ENCODE measurements at places on chromosomes 11 and 22. TPM values are rescaled to one million over a fixed set of nuclear protein-coding genes. Genes with fewer than 3 reads are reported as not detected.

GRCh38 chr22:42841444-42841843, 15.6 kb downstream of the ARFGAP3 start:
- no peak for DNase-seq

GRCh38 chr11:44943118-44943517, 7.6 kb downstream of the TP53I11 start:
- DNase-seq: peak; percentile 70

DNA sequence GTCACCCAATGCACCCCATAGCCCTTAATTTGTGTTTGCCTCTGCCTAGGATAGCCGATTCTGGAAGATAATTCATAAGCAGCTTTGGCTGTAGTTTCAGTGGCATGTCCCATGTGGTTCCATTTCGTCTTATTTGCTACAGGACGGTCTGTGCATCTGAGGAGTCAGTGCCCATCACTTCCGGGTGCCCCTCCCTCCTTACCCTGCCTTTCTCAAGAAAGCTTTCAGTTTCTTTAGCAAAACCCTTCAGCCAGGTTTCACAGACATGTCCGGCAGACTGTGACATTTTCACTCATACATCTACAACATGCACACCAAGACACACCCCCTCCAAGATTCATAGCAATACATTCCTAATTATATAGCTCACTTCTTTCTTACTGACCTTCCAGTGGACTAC, 14.3 kb downstream of the TP53AIP1 start:
- peak; percentile 18 for DNase-seq

DNA sequence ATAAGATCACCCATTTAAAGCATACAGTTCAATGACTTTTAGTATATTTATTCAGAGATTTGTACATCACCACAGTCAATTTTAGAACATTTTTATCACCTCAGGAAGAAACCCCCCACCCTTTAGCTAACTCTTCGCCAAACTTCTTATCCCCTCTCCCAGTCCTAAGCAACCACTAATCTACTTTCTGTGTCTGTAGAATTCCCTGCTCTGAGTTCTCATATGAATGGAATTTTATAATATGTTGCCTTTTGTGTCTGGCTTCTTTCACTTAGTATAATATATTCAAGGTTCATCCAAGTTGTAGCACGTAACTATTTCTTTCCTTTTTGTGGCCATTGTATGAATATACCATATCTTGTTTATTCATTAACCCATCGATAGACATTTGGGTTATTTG, 3.6 kb downstream of the ANKRD13D start:
- DNase-seq: no peak

The ZC3H12C gene
- total RNA-seq: not detected

- no peak for DNase-seq
These were observed 28.6 kb downstream of the LIF start for GRCh38 chr22:30217698-30218560.

The OR8G1 gene
- total RNA-seq: not detected
